ENCODE measurements at places on chromosomes 11 and 22. TPM values are rescaled to one million over a fixed set of nuclear protein-coding genes. Genes with fewer than 3 reads are reported as not detected.

Gene GATD1
- 17.8 TPM for total RNA-seq

Gene KRTAP5-11
- total RNA-seq: not detected

Gene KCNE3
- total RNA-seq: 4.5 TPM

Gene SLN
- total RNA-seq: not detected

Gene IGLL1
- not detected for total RNA-seq

Gene B4GALNT4
- 8.0 TPM for total RNA-seq

Gene OR4A15
- total RNA-seq: not detected

Gene OR56B4
- total RNA-seq: not detected

Gene MUC2
- total RNA-seq: not detected

Gene SPATA19
- total RNA-seq: not detected

Measured in smooth muscle cell of the umbilical artery (primary cell).